ENCODE measurements at places on chromosomes 12 and 14.

DNA sequence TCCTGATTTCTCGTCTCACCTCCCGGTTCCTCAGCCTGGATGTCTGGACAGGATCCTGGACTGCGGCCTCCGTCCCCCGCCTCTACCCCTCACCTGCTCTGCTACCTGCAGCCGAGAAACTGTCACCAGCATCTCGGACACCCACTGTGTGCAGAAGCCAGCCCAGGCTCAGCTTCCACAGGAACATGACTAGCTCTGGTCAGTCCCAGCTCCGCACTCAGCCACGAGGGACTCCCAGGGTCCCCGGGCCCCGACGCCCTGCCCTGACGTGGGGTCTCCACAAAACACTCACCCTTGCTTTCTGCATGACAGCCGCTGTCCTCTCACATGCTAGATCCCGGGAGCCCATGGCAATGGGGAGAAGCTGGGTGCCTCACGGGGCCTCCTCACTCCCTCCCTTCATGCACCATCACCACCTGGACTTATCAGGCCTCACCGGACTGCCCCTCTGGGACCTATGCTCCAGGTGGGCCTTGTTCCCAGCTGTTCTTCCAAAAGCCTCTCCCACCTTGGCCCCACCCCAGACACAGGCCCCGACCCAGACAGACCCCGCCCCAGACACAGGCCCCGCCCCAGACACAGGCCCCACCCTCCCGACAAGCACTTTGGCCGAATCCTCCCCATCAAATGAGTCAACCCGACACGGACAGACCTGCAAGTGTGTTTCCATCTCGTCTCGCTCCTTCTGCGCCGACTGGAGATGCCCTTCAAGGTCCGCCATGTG lies 26.9 kb upstream of the ANKLE2 start:
- no peak for DNase-seq

GRCh38 chr12:79682593-79682992 lies 8.2 kb downstream of the PAWR start:
- DNase-seq, result no peak

DNA sequence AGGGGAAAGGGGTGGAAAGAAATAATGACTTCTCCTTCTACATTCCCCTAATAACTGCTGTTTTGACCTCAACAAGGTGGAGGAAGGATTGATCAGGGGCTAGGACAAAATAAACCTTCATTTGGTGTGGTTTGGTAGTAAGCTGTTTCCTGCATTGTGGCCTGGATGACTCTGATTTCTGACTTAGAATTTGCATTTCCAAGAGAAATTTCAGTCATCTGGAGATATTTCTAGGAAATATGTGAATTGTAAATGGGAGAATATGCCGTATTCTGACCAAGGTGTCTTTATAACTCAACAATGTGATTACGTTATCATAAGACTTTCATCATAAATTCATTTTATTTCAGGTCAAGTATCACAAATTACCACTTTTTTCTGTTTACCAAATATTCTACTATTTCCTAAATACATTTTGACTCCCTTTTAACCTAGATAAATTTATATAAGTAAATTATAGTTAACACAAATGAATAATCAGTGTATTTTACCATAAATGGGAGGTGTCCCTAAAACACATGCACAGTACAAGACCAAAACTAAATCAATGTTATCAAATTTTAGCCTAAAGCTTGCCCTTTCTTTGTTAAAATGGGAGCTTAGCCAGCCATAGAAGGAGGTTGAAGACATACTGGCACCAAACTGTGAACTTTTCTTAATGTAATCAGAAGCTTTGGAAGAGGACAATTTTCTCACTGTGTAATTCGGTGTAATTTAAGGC lies 828.8 kb downstream of the TMTC2 start:
- DNase-seq, result no peak

DNA sequence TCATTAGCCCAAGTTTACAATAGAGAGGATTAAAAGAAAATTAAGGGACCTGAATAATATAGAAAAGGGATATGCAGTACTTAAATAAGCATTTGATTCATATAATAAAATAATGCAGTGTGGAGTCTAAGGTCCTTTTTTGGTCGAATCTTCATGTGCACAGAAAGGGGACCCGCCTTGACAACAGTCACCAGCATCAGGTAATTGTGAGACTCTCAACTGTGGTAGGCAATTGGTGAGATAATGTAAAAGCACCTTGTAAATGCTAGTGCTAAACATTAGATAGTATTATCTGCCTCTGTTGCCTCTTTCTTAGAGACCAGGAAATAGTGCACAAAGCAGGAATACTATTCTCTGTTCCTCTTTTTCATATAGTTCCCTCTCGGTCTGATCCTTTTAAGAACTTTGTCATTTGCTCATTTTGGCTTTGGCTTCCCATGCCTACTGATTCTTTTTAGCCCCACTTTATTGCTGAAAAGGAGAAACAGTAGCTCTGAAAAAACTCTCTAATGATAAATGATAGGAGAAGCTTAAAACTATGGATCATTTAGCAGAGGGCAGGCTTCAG lies 17.5 kb downstream of the CHPT1 start:
- DNase-seq, result no peak

DNA sequence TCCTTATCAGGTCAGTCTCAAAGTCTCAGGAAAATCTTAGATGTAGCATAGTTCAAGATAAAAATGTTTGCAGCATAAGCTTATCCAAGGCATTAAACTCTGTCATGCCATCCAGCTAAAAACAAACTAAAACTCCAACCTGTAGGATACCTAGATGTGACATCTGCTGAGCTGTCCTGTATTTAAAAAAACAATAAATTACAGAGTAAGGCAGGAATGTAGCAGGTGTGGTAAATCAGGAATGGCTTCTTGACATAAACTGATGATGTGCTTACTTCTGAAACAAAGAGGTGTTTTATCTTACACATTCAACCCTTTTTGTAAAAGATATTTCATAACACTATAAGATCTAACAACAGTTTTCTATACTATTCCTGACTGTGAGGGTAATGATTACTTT lies 30.6 kb upstream of the DLGAP5 start:
- DNase-seq, result no peak

GRCh38 chr14:68519671-68520187 lies 273.1 kb downstream of the ZFP36L1 start:
- DNase-seq, result no peak

GRCh38 chr12:62711631-62712241 lies 223.2 kb downstream of the PPM1H start:
- no peak for DNase-seq

DNA sequence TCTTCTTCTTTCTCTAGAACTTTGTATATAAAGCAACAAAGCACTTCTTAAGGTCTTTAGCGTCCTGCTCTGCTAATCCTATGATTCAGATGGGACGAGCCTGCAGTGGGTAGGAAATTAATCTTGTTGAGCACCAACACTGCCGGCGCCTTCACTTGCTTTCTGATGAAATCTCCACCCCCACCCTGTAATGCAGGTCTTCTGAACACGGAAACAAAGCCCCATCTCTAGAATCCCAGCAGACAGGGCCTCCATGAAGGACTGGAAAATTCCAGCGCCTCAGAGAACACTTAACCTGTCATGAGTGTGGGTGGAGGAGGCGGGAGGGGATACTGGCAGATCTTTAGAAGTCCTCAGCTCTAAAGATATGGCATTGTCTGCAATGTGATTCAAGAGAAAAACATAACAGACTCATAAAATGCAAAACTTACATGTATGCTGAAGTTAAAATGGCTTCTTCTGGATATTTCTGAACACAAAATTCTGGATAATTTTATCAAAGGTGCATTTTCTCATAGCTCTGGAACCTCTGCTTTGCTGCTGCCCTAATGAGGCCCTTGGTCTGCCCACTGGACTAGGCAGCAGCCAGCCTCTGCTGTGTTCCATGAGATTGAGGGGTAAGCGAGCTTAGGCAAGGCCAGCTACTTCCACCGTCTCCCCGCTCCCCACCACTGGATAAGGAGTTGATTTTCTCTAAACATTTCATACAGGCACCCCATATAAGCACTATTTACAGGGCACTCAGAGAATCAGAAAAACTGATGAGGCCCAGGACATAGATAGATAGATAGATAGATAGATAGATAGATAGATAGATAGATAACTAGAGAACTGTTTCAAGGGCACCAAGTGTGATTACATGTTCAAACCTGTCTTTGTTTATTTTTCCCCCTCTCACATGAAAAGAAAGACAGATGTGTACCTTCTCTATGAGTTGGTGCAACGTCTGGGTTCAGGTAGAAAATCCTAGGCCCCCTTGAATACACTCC lies 43.1 kb downstream of the ZFP36L1 start:
- no peak for DNase-seq

GRCh38 chr12:115467531-115467930 lies 783.6 kb upstream of the TBX3 start:
- DNase-seq, result no peak

DNA sequence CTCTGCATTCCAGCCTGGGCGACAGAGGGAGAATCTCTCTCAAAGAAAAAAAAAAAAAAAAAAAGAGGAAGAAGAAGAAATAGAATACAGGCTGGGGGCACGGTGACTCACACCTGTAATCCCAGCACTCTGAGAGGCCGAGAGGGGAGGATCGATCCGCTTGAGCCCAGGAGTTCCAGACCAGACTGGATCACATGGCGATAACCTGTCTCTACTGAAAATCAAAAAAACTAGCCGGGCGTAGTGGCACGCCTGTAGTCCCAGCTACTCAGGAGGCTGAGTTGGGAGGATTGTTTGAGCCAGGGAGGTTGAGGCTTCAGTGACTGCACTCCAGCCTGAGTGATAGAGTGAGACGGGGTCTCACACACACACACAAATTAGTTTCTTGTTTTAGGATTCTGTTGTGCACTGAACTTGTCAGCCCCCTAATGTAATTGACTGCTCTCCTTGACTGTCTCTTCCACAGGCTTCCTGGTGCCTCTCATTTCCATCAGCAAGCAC lies 963 bp upstream of the TINF2 start:
- DNase-seq, result no peak

GRCh38 chr12:51675071-51675803 lies 84.2 kb downstream of the SCN8A start:
- no peak for DNase-seq

GRCh38 chr14:36504771-36505175 lies 15.3 kb downstream of the NKX2-1 start:
- DNase-seq, result no peak

DNA sequence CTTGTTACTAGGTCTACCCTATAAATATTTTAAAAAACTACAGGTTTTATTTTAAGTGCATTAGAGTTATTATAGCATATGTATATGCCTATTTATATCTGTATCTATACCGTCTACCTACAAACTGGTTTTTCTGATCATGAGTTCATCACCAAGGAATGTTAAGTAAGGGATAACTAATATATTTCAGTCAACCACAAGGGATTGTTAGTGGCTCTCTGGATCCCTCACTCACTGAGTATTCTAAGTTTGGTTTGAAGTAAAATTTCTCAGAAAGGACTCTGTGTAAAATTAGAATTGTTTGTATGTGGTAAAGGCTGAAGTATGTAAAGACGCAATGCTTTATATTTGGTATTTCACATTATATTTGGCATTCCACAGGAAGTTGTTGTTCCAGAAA lies 4.8 kb downstream of the EPYC start:
- no peak for DNase-seq

GRCh38 chr12:53004582-53004981 lies 1.7 kb upstream of the EIF4B start:
- no peak for DNase-seq

DNA sequence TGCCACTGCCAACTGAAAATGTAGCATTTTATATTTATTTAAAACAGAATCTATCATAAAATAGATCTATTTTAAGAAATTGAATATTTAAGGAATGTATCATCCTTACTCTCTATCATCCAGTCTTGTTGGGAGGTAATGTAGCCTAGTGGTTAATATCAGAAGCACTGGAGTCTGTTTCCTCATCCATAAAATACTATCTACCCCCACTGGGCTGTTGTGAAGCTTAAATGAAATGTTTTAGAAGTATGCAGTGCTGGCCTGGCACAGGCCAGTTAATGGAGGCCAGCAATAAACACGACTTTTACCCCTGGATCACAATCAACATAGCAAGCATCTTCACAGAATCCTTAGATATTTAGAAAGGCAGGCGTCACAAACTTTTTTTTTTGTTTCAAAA lies 188.0 kb downstream of the CAND1 start:
- no peak for DNase-seq

GRCh38 chr12:51077930-51078329 lies 5.5 kb downstream of the CSRNP2 start:
- peak; percentile 4 for DNase-seq

All from anterior cingulate cortex (tissue), 58 donors.